ENCODE measurements at places on chromosomes 1 and 21.
A peak's percentile ranks its signal among the peaks of the same experiment; 100 is the strongest.

GRCh38 chr1:207987164-207987563, 76.2 kb upstream of the CD34 start:
- no peak for DNase-seq

DNA sequence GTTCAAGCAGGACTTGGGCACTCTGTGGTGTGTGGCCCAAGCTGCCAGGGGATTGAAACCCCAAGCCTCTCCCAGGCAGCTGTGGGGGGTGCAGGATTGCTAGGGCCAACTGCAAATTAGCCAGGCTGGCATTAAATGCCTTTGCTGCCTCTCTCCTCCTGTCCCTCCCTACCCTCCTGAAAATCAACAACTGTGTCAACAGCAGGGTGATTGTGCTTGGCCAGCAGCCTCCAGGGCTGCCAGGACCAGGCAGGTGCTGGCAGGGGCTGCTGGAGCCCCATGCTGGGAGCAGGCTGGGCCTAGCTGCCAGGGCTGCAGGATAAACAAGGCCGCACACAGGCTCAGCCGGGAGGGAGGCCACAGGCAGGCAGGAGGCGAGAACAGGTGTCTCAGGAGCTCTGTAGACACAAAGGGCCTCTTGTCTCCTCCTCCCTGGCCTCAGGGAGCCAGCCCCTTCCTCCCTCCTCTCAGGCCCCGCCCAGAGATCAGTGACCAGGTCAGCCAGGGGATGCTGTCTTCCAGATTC, 11.4 kb downstream of the SOX13 start:
- DNase-seq = no peak

GRCh38 chr1:160005070-160005469, 26.7 kb downstream of the PIGM start:
- DNase-seq = no peak

DNA sequence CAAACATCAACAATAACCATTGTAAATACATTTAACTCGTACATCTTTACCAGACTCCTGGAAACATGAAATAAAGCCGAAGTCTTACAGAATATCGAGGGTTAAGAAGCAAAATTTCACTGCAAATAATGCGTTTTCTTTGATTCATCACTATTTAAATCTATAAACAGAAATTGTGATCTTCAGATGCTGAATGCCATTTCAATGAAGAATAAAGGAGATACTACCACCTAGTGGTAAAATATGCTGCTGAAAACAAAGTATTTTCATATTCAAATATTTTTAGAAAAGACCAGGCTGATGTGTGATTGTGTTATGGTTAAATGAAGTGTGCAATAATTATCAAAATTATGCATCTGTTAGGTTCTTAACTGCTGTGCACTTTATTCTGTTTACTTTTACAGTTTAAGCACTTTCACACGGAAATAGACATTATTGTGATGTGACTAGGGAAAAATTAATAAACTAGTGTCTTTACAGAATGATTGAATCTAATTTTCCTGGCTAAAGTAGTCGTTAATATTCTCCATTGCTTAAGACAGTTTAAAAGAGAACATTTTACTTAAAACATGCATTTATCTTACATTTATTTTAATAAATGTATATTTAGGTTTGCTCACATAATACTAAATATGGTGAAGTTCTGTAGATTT, 1093.1 kb downstream of the MRPL39 start:
- DNase-seq = peak; percentile 2

DNA sequence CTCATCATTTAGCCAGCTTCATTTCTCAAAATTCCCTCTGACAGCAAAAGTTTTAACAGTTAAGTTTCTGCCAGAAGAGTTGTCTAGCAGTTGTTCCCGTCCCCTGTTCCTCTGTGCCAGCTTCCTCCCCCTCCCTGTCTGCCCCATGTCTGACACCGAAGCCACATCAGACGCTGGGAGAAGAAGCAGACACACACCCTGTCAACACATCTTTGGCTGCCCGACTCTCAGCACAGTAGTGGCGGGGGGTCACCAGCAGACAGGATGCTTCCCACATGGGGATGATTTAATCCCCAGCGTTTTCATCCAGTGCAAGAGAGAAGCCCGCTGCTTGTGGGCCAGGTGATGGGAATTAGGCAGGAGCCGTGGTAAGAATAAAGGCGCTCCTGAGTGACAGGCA, 379.4 kb upstream of the RUNX1 start:
- no peak for DNase-seq

DNA sequence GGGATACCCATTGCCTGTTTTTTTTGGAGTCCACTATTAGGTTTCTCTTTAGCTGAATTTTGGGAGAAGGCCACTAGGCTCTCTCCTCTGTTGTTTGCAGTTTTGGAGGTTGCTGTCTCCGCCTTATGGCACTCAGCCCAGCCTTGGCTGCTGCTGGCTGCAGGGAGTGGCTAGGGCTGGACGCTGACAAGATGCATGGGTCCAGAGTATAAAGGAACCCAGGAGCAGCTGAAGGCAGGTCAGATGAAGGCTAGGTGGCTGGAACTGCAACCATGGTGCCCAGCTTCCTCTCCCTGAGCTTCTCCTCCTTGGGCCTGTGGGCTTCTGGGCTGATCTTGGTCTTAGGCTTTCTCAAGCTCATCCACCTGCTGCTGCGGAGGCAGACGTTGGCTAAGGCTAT, at the start of gene CYP4B1:
Gene CYP4B1, plus strand, starts transcription at position 237 of the 400 bp plus-strand sequence. Its CDS starts 36 bp downstream, at position 273.
- no peak for DNase-seq

DNA sequence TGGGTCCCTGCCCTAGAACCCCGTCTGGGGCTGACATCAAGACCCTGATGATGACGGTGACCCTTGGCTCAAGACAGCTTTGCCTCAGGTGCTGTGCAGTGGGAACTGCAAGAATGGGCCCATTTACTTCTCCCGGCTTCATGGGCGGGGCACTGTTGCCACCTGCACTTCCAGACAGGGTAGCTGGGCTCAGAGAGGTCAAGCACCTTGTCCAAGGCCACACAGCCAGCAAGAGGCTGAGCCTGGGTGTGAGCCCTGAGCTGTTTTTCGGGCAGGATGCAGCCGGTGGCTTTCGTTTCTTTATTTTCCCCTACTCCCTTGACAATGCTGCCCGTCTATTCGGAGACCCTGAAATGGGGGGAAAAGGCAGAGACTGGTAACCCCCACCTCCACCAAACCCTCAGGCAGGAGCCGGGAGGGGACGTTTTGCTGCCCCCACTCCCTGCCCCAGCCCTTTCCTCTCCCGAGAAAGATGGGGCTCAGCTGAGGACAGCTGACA, 91.7 kb downstream of the PRDM16 start:
- no peak for DNase-seq

- DNase-seq = no peak
Observed at GRCh38 chr1:74011736-74012135, 186.2 kb downstream of the LRRIQ3 start.

DNA sequence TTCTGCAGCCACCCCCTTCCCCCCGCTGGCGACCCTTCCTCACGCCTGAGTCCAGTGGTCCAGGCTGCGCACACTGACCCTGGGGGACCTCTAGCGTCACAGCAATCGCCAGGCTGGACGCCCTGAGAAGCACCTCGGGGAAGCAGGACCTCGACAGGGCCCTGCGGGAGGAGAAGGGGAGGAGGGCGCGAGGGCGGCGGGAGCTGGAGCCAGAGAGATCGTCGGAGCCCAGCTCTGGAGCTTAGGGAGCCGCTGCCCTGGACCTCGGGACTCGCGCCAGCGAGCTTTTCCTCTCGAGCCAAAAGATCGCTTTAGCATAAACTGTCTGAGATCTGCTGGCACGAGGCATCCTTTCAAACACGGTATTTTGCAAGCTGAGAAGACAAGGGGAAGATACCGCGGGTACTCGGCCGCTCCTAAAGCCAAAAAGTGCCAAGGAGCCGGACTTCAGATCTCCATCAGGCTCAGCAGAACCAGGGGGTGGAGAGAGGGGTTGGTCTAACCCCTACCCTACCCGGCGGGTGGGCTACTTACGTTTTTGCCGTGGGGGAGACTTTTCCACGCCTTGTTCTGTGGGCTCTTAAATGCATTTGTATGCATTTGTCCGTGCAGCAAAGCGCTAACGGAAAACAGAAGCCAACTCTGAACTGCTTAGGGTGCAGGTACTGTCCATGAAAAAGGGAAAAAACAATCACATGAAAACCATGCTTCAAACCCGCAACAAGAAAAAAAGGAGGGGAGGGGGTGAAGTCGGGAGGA, 586 bp downstream of the COL24A1 start:
- no peak for DNase-seq

- peak; percentile 63 for DNase-seq
Observed at GRCh38 chr1:37476460-37477197, 2.2 kb downstream of the ZC3H12A start.

DNA sequence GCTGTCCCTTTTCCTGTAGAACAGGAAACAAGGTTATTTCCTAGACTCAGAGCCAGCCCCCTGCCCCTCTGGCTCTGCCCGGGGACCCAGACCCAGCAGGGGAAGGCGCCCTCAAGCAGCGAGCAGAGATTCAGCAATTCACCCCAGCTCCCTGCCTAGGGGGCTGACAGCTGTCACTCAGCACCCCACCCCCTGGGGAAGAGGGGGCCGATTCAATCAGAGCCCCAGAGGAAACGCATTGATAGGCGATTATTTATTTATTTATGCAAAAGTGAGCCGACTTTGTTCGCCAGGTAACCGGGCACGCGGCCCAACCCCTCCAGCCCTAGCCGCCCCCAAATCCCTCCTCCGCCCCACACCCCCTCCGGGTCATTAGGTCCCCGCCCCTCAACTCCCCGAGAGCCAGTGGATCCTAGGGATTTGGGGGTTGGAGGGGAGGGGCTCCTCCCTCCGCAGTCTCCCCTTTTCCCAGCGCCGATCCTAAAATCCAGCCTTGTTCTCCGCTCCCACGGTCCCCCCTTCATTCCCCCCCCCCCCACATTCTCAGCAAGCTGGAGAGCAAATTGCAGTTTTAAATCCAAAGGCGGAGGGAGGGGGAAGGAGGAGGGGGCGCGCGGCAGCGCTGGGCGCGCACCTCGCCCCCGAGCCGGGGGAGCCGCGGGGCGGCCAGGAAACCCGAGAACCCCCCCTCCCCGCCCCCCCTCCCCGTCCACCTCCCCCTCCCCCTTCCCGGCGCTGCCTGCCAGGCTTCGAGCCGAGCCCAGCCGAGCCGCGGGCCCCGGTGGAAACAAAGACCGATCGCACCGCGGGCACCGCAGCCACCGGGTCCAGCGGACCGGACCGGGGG, 1.3 kb downstream of the AHDC1 start:
- DNase-seq = no peak

- DNase-seq = no peak
Observed at GRCh38 chr1:186682736-186683135, 2.5 kb upstream of the PTGS2 start.

DNA sequence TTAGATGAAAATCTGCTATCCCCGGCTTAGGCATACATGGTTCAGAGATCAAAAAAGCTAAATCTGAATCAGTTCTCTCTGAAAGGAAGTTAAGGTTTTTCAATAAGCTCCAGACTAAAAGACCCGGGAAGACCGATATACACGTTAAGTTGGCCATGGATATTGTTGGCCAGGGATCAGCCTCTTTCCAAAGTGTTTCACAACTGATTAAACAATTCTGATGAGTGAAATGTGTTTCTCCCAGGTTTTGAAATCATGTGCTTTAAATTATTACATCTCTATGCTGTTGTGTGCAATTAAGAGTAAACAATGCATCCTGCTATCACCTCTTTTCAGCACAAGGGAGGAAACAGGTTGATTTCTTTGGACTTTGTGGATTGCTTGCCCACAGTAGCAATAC, 23.7 kb upstream of the GNG12 start:
- DNase-seq = no peak

- no peak for DNase-seq
Observed at GRCh38 chr1:84574936-84575335, 696 bp upstream of the CTBS start.

DNA sequence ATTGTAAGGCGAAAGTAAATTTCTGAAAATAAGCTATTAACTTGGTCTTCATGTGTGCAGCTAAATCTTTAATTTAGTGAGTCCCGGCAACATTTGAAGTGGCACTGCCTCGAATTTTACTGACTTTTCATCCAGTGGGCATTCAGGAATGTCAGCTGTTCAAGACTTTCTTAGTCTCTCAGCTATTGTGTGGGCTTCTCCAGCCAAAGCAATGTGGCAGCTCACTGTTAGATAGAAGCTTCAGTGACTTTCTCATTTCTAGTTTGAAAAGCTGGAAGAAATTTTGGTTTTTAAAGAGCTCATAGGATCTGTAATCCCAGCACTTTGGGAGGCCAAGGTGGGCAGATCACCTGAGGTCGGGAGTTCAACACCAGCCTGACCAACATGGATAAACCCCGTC, 44.3 kb upstream of the FAM89A start:
- DNase-seq = no peak

DNA sequence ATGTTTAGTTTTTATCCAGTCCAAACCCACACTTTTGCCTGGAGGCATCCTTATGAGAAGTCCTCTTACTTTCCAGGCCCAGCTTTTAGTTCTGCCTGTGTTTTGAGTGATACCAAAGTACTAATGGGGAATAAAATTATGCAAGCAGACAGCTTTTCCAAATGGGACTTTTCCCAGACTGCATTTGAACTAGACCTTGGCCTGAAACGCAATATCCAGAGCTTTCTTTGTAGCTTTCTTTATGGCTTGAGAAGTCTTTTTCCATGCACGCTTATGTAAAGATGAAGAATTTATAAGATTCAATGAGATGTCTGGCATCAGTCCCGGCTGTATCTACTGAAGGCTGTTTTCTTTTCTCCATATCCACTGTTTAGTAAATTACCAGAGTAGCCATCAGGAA, 236.6 kb upstream of the RAB4A start:
- no peak for DNase-seq

DNA sequence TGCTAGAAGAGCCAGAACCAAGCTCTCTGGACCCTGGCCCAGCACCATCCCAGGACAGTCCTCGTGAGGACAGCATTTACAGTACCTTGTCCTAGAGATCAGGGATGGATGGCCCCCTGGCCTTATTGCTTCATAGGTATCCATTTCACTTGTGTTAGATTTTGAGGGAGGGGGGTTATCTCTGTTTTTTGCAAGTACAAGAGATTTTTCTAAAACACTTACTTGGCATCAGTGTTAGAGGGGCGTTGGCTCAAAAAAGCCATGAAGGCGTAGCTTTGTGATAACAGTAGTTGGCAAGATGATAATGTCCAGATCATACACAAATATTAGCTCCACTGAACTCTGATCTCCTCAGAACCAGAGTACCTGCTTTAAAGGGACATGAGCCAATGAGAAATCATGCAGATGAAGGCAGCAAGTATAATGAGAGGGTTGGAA, 5.8 kb upstream of the ATP1B1 start:
- DNase-seq = no peak

All from SW 1271 (cell line).